ENCODE measurements at places on chromosomes 2 and 18.

- no peak for DNase-seq
Measured at GRCh38 chr2:114027437-114027836, 137.5 kb downstream of the ACTR3 start.

- DNase-seq = no peak
Measured at GRCh38 chr2:188422726-188423125, 131.1 kb downstream of the GULP1 start.

- no peak for DNase-seq
Measured at GRCh38 chr2:69141061-69141460, 128.1 kb downstream of the ANTXR1 start.

- no peak for DNase-seq
Measured at GRCh38 chr2:129877795-129878775, 101.4 kb upstream of the RAB6C start.

DNA sequence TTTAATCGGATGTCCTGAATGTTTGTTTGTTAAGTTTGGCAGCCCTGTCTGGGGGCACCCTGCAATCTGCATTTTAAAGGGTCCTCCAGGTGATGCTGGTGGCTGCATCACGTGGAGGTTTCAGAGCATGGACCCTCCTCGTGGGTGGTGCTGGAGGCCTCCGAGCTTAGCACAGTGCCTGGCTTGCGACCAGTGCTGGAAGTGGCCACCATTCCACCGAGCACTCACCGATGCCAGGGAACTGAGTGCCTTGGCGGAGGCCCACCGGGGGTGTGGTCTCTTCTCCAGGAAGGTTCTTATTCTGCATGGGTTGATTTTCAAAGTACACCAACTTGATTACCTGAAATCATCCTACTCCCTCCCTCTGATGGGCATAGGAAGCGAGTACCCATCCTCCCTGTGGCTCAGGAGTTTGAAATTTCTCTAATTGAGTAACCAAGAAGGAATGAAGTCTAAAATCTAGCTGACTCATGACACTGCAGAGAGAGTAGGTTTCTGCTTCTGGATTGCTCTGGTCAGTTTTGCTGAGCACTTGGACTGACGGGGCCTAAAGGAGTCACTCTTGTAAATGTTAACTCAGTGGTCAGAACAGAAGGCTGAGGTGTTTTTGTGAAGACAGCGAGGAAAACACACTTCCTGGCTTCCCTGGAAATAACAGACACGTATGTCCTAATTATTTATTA lies 58.1 kb upstream of the SLC66A3 start:
- DNase-seq = no peak

GRCh38 chr2:119712571-119712970 lies 33.6 kb downstream of the TMEM177 start:
- DNase-seq = no peak

GRCh38 chr18:54776282-54776977 lies 51.8 kb upstream of the RAB27B start:
- no peak for DNase-seq

All from lower lobe of right lung (tissue), 2 donors.